ENCODE measurements at places on chromosomes 1 and 21. TPM values are rescaled to one million over a fixed set of nuclear protein-coding genes. Genes with fewer than 3 reads are reported as not detected.

DNA sequence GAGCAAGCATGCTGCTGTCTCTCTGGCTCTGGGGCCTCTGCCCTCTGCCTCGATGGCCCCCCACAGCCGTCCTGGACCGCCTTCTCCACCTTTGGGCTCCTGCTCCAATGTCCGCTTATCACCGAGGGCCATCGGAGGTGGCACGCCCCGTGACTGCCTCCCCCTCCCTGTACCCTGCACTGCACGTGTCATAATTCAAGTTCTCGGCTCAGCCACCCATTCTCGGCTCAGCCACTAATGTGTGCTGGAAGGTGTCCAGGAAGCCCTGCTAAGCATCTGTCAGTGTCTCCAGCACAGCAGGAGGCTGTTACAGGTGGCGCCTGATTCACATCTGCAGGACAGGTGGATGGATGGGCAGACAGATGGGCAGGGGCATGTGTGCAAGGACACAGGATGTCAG is 45.5 kb downstream of the TP73 start:
- DNase-seq = no peak

GRCh38 chr1:235500971-235501540 is 3.2 kb downstream of the B3GALNT2 start:
- no peak for DNase-seq

TRAF3IP3 gene
- total RNA-seq = not detected

WRAP73 gene
- 25.5 TPM for total RNA-seq

GRCh38 chr1:1910033-1910465 is 5.0 kb upstream of the CALML6 start:
- no peak for DNase-seq

GRCh38 chr1:42815941-42816584 is 859 bp upstream of the ERMAP start:
- DNase-seq = no peak

DNA sequence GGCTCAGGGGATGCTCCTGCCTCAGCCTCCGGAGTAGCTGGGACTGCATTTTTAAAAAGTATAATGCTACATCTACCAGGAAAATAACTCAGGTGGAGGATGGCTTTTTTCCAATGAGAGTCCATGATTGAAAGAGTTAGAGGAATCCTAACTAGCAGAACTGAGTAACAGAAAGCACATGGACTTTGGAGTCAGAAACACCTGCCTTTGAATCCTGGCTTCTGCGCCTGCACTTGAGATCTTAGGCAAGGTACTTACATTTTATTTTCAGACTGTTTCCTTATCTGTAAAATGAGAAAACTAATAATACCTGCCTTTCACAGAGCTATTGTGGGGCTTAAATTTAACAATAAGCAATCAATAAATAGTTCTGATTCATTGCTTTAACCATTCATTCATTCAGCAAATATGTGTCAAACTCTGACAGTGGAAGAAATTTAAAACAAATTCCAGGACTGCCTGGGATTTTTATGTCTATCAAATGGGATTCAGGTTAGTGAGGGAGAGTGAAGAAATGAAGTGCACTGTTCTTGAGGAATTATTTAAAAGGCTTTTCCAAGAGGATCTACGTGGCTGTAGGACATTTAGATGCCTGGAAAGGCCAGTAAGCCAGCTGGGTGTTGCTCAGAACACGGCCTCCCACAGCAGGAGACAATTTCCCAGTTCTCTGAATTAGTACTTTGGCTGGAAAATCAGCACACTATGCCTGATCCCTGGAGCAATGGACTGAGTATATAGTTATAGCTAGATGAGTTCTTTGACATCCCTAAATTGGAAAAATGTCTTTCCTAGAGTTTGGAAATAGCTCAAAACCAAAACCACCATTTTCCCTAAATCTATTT is 12.8 kb upstream of the LBR start:
- DNase-seq = no peak

EPHA2 gene
- 130 TPM for total RNA-seq

PLEKHM2 gene
- 49.8 TPM for total RNA-seq

PADI2 gene
- not detected for total RNA-seq

DNA sequence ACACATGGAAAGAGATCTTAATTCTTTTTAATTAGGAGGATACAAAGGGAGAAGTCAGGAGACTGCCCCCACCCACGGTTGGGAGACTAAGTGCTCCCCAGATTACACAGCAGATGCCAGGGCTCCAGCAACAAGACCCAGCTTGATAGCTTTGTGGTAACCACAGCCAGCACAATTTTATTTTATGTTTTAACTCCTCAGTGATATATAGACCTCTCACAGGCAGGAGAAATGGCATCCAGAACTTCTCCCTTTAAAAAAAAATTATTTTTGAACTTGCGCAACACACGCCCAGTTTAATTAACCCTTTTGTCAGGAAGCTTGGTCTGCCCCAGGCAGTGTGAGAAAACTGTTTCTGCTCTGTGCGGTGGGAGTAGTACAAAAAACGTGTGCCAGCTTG is 62.6 kb upstream of the ACOT11 start:
- no peak for DNase-seq

GRCh38 chr1:60025552-60025951 is 48.0 kb downstream of the C1orf87 start:
- DNase-seq = no peak

DNA sequence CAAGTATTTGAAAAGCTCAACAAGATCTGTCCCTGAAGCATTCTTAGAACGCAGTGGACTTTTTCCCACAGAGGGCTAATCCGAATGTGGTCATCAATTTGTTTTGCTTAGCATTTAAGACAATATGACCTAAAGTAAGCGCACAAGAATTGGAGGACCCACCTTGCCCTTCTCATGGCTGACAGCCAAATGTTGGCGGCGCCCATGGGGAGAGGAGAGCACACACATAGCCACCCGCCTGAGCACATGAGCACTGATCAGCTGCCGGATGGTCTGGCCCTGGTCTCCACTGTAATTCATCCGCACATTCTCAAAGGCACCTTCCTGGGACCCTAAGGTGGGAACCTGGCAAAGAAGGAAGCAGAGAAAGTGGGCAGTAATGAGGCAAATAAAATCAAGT is 52.4 kb downstream of the UBR4 start:
- no peak for DNase-seq

GRCh38 chr1:30058970-30059369 is 664.4 kb downstream of the MATN1 start:
- DNase-seq = peak; percentile 5

- no peak for DNase-seq
Measured at GRCh38 chr1:66402194-66402593, 131.8 kb upstream of the SGIP1 start.

GCSAML gene
- total RNA-seq = not detected

GRCh38 chr1:16391411-16391810 is 24.4 kb downstream of the SZRD1 start:
- DNase-seq = no peak

- DNase-seq = no peak
Measured at GRCh38 chr1:208111646-208112190, 132.5 kb downstream of the PLXNA2 start.

DNA sequence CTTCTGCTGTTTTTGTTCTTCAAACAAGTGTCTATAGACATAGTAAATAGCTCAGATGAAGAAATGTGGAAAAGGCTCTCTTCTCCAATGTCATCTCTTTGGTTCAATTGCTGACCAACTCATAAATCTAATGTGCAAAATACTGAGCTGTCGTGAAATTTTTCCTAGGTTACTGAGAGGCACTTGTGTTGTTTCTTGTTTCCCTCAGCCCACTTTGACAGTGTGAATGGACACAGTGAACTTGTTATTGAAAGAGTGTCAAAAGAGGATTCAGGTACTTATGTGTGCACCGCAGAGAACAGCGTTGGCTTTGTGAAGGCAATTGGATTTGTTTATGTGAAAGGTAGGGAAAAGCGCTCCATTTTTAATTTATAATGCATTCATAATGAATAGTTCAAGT is 245.3 kb downstream of the TPR start:
- DNase-seq = no peak

DNA sequence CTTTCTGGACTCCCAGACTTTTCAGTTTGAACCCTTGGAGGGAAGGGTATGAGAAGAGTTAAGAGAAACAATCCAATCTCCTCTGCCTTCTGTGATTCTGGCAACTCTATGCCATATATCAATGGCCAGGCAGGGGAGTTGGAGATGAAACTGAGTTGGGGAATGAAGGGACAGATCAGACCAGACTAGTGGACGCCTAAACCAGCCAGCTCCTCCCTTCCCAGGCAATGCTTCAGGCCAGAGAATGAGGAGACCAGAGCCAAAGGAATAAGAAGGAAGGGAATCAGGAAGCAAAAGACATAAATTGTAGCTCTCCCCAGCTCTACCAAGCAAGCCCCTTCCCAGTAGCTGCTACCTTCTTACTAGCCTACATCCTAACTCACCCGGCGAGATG is 22.7 kb downstream of the PLEKHA6 start:
- no peak for DNase-seq

PDZK1IP1 gene
- not detected for total RNA-seq

- no peak for DNase-seq
Measured at GRCh38 chr1:167617153-167618147, 12.6 kb upstream of the RCSD1 start.

DNA sequence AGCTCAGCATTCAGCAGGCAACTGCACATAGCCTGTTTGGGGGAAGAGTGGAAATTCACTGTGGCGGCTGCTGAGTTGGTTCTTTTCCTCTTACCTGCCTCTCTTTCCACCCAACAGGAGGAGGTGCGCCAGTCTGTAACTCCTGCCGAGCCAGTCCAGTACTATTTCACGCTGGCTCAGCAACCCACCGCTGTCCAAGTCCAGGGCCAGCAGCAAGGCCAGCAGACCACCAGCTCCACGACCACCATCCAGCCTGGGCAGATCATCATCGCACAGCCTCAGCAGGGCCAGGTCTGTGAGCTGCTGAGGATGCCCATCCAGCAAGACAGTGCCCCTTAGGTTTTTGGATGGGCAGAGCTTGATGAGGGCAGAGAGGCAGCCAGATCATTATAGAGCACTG is 25.6 kb upstream of the KCNQ4 start:
- no peak for DNase-seq

RNF186 gene
- not detected for total RNA-seq

NBPF12 gene
- total RNA-seq = 4.4 TPM

DNA sequence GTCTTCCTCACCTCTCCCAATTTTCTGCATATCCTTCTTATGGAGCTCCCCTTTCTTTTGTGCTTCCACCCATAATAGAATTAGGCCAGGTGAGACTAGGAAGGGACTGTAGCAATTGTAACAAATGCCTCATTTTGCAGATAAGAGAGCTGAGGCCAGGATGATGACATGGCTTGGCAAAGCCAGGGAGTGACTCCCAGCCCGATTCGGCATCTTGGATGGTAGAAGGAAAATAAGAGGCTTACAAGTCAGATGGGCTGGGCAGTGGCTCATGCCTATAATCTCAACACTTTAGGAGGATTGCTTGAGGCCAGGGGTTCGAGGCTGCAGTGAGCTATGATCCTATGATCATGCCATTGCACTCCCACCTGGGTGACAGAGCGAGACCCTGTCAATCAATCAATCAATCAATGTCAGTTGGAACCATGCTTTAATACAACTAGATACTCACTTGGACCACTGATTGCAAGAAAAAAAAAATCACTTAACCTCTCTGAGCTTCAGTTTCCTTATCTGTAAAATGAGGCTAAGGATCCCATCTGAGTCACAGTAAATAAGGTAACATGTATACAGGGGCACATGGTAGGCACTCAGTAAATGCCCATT is 51.6 kb downstream of the PLEKHA6 start:
- DNase-seq = no peak

ADCY10 gene
- not detected for total RNA-seq

DNA sequence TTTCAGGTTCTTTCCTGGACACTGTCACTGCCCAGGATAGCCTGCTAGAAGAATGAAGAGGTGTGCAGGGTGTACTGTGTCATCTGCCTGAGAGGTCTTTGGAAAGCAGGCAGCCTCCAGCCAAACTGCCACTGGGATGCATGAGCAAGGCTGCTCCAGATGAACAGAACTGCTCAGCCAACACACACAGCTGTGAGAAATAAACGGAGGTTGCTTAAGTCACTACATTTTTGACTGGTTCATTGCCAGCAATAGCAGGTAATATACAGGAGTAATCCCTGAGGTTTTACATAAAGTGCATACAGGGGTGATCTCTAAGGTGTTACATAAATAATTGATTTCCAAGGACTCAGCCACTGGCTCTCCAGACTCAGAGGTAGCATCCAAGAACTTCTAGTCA is 516.9 kb downstream of the BRINP3 start:
- DNase-seq = no peak

GRCh38 chr21:37251294-37251634 is 15.9 kb downstream of the VPS26C start:
- DNase-seq = no peak

GRCh38 chr1:35691571-35692220 is 27.0 kb downstream of the C1orf216 start:
- no peak for DNase-seq

- DNase-seq = no peak
Measured at GRCh38 chr1:189783456-189783855, 694.2 kb downstream of the BRINP3 start.

DNA sequence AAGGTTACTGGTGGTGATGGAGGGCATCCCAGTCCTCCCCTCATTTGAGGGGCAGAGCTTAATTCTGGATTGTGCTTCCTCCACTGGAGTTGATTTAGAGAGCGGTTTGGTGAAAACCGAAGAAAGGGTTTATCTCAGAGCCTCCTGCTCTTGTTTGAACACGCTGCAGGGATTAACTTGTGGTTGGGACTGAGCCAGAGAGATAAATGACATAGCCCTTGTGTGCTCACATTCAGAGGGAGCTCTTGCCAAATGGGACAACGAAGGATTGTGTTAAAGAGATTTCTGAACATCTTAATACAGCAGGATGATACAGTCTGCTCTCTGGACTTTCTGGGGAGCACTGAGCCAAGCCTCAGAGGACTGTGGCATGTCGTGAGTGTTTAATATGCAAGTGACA is 308.2 kb downstream of the DISC1 start:
- no peak for DNase-seq

- DNase-seq = no peak
Measured at GRCh38 chr1:24987875-24988557, 57.9 kb upstream of the RUNX3 start.

CCDC181 gene
- 0.74 TPM for total RNA-seq

- DNase-seq = no peak
Measured at GRCh38 chr1:43256675-43257570, 12.9 kb upstream of the TMEM125 start.

FAM151A gene
- total RNA-seq = not detected

DNA sequence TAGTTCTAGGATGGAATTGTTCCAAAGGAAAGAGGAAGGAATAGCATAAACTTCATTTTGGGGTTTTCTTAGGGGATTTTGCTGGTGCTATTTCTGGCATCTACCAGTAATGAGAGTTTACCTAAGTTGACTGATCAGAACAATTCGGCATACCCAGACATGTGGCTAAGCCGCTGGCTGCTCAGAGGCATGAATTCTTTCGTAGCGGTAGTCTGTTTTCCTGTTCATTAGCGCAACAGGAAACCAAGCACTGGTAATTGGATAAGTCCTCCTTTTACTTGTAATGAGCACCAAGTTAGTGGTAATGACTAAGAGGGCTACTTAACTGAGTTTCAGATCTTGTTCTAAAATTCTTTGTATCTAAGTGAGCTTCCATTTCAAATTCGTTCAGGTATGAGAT is 38.6 kb downstream of the C21orf91 start:
- no peak for DNase-seq

GRCh38 chr1:17141441-17142197 is 22.4 kb upstream of the PADI2 start:
- DNase-seq = no peak

SNAPIN gene
- total RNA-seq = 60.6 TPM

GBP6 gene
- not detected for total RNA-seq

GRCh38 chr1:109637446-109637845 is 17.8 kb downstream of the AMPD2 start:
- DNase-seq = no peak
